ENCODE measurements at places on chromosomes 2 and 18.

DNA sequence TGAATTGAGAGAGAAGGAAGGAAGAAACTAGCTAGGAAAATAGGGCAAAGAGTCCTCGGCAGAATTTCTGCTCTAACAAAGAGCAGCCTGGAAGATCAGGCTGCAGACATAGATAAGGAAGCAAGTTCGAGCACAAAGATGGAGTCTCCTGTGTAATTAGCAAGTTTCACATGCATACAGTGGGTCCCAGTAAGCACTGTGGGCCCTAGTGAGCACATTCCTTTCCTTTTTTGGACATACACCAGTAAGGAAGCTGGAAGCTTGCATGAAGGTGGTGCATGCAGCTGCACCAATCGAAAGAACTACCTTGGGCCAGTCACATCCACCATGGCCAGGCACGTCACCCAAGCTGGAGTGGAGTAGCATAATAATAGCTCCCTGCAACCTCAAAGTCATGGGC is 109.7 kb downstream of the NOL4 start:
- peaks cover 4% of the 10 kb centered on the region for H3K4me1 ChIP-seq
- H3K4me3 ChIP-seq, result no peak overlapping the region
- no peaks in the 10 kb centered on the region for H3K27me3 ChIP-seq

DNA sequence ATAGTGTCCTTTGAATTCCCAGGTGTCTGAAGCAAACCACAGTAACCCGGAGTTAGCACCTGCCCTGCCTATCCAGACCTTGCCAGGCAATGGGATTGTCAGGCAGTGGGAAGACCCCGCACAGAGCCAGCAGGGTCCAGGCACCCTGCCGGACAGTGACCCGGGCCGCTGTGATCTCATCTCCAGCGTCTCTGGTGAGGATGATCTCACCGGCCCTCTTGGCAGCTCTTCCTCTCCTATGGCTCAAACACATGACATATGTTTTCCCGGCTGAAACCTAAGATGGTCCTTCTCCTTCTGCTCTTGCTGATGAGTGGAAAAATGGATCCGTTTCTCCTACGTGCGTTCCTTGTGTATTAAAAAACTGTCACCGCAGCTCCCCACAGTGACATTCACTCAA is 75.1 kb downstream of the ACOXL start:
- H3K4me3 ChIP-seq, result no peak overlapping the region
- no peak for DNase-seq
- H3K4me1 ChIP-seq, result no peaks in the 10 kb centered on the region
- H3K27ac ChIP-seq, result no peak overlapping the region
- H3K36me3 ChIP-seq, result no peaks in the 10 kb centered on the region

DNA sequence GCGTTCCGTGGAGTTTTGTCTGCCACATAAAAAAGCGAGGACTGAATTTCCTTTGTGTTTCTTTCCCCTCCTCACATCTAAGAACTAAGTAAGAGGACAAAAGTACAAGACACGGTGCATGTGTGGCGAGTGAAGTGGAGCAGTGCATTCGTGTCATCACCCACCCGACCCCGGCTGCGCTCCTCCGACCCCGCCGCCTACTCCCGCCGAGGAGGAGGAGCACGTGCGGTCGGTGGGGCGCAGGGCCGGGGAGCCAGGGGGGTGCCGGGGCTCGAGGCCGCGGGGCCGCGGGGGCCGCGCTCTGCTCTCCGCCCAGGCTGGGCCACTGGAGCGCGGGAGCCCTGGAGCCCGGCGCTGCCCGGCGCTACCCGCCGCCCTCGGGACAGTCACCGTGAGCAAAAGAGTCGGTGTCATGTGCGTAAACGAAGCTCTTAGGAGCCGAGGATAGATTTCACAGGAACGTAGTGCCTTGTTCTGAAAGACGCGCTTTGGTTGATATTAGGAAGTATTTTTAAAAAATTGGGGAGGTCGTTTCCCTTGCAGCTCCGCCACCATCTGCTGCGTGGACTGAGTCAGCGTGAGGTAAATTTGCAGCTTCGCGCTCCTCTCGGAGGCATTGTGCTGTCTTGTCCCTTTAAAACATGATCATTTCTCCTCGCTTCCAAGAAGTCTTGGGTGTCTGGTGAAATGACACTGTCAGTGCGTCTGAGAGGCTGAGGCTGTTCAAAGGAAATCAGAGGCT is 11.0 kb downstream of the TBR1 start:
- H3K27ac ChIP-seq, result no peak overlapping the region
- peaks cover 8% of the 10 kb centered on the region for H3K4me1 ChIP-seq
- H3K27me3 ChIP-seq, result peaks cover 5% of the 10 kb centered on the region
- H3K36me3 ChIP-seq, result no peaks in the 10 kb centered on the region

GRCh38 chr18:35842536-35842935 is 129.9 kb upstream of the RMP24 start:
- no peaks in the 10 kb centered on the region for H3K4me1 ChIP-seq
- DNase-seq, result no peak
- H3K27me3 ChIP-seq, result no peaks in the 10 kb centered on the region
- no peak overlapping the region for H3K27ac ChIP-seq
- no peak overlapping the region for H3K4me3 ChIP-seq
- no peaks in the 10 kb centered on the region for H3K36me3 ChIP-seq

GRCh38 chr2:171894612-171894947 is 536 bp upstream of the SLC25A12 start:
- peak overlapping the region; percentile 54 for H3K27ac ChIP-seq
- H3K36me3 ChIP-seq, result no peaks in the 10 kb centered on the region
- H3K27me3 ChIP-seq, result no peaks in the 10 kb centered on the region
- DNase-seq, result no peak
- H3K4me3 ChIP-seq, result peak overlapping the region; percentile 84

GRCh38 chr2:44801841-44802776 is 139.4 kb upstream of the SIX3 start:
- no peak overlapping the region for H3K27ac ChIP-seq
- DNase-seq, result no peak
- H3K27me3 ChIP-seq, result no peaks in the 10 kb centered on the region
- no peak overlapping the region for H3K4me3 ChIP-seq

DNA sequence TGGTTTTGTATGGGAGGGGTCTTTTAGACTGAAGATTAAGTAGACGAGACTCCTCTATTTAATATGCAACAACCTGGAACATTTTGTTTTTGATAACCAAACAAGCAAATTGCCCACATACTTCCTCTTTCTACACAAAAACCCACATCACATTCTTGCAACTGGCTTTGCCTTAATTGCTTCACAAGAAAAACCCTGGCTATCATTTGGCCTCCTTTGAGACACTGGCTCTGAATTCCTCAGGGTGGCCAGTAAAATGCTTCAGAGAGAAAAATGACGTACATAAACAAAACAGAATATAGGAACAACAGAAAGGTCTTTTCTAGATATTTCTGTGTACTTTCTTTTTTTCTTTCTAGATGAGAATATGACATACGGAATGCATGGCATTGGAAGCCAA is 103.0 kb downstream of the TRIB2 start:
- H3K4me3 ChIP-seq, result no peak overlapping the region
- no peaks in the 10 kb centered on the region for H3K27me3 ChIP-seq
- no peak overlapping the region for H3K27ac ChIP-seq
- H3K36me3 ChIP-seq, result no peaks in the 10 kb centered on the region
- H3K4me1 ChIP-seq, result peaks cover 5% of the 10 kb centered on the region

- no peak overlapping the region for H3K4me3 ChIP-seq
- H3K36me3 ChIP-seq, result no peaks in the 10 kb centered on the region
- H3K4me1 ChIP-seq, result peaks cover 1% of the 10 kb centered on the region
- DNase-seq, result no peak
- no peaks in the 10 kb centered on the region for H3K27me3 ChIP-seq
- H3K27ac ChIP-seq, result no peak overlapping the region
Observed at GRCh38 chr2:37090019-37090477, 5.7 kb downstream of the GPATCH11 start.

GRCh38 chr2:82708681-82709080 is 1750.4 kb downstream of the SUCLG1 start:
- no peaks in the 10 kb centered on the region for H3K27me3 ChIP-seq
- H3K27ac ChIP-seq, result no peak overlapping the region
- H3K4me1 ChIP-seq, result no peaks in the 10 kb centered on the region
- no peaks in the 10 kb centered on the region for H3K36me3 ChIP-seq

- H3K27ac ChIP-seq, result no peak overlapping the region
- no peak for DNase-seq
- no peaks in the 10 kb centered on the region for H3K4me1 ChIP-seq
Observed at GRCh38 chr2:232761301-232761907, 15.0 kb downstream of the KCNJ13 start.

DNA sequence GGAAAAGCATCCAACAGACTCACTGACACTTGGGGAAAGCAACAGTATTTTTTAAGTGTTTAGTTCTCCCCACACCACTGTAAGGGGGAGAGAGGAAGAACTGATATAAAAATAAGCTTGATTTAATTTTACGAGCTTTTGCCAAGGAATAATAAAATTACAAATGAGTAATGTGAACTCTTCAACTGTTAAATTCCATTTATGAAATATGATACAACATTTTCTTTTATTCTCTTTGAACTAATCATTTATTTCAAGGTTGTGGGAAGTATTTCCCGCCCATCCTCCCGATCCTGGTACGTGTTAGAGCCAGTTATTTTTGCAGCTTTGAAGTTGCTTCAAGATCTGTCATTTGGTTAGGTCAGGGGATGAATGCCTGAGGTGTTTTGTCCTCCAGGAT is 35.2 kb downstream of the WDPCP start:
- H3K27ac ChIP-seq, result no peak overlapping the region
- H3K4me1 ChIP-seq, result peaks cover 2% of the 10 kb centered on the region
- DNase-seq, result no peak
- H3K36me3 ChIP-seq, result no peaks in the 10 kb centered on the region
- no peaks in the 10 kb centered on the region for H3K27me3 ChIP-seq
- no peak overlapping the region for H3K4me3 ChIP-seq

- H3K36me3 ChIP-seq, result no peaks in the 10 kb centered on the region
- no peaks in the 10 kb centered on the region for H3K27me3 ChIP-seq
- no peaks in the 10 kb centered on the region for H3K4me1 ChIP-seq
- no peak for DNase-seq
Observed at GRCh38 chr2:166825914-166826313, 62.4 kb upstream of the XIRP2 start.

DNA sequence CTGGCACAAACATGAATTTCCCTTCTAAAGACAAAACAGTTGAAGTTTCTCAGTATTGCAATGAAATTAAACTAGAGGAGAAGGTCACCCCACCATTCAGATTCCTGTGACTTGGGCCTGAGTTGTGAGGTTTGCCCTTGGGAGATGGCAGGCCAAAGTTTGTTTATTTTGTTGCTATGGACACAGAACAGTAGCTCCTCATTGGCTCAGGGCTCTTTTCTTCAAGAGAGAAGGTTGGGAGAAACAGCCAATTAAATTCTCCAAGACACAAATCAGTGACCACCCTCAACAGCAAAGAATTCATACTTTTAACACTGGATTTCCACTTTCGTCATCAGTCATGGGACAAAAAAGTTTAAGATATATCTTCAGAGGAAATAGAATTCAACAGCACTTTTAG is at the start of gene FLACC1:
Gene FLACC1 (minus strand): TSS at position 125 of the 400 bp plus-strand sequence. CDS start 5,941 bp downstream, outside the sequence.
- no peak within 1 kb of the TSS for H3K27ac ChIP-seq
- no peaks in the 10 kb centered on the region for H3K36me3 ChIP-seq
- H3K4me3 ChIP-seq, result no peak within 1 kb of the TSS
- peaks cover 2% of the 10 kb centered on the region for H3K4me1 ChIP-seq
- DNase-seq, result no peak
- no peaks in the 10 kb centered on the region for H3K27me3 ChIP-seq

- H3K36me3 ChIP-seq, result no peaks in the 10 kb centered on the region
- no peak overlapping the region for H3K27ac ChIP-seq
- H3K4me1 ChIP-seq, result no peaks in the 10 kb centered on the region
- no peak overlapping the region for H3K4me3 ChIP-seq
Observed at GRCh38 chr2:219018726-219019125, 22.6 kb downstream of the CFAP65 start.

GRCh38 chr2:163466331-163467250 is 269.2 kb downstream of the FIGN start:
- no peak for DNase-seq
- H3K27ac ChIP-seq, result no peak overlapping the region
- H3K36me3 ChIP-seq, result no peaks in the 10 kb centered on the region
- no peaks in the 10 kb centered on the region for H3K27me3 ChIP-seq

GRCh38 chr2:42876326-42876751 is 84.0 kb upstream of the HAAO start:
- DNase-seq, result no peak
- no peaks in the 10 kb centered on the region for H3K36me3 ChIP-seq
- H3K4me1 ChIP-seq, result peaks cover 31% of the 10 kb centered on the region
- H3K27me3 ChIP-seq, result no peaks in the 10 kb centered on the region
- no peak overlapping the region for H3K27ac ChIP-seq

GRCh38 chr18:50653402-50654093 is 93.7 kb downstream of the MAPK4 start:
- DNase-seq, result peak; percentile 71
- H3K27ac ChIP-seq, result no peak overlapping the region
- H3K4me3 ChIP-seq, result no peak overlapping the region
- H3K36me3 ChIP-seq, result no peaks in the 10 kb centered on the region
- H3K27me3 ChIP-seq, result no peaks in the 10 kb centered on the region

DNA sequence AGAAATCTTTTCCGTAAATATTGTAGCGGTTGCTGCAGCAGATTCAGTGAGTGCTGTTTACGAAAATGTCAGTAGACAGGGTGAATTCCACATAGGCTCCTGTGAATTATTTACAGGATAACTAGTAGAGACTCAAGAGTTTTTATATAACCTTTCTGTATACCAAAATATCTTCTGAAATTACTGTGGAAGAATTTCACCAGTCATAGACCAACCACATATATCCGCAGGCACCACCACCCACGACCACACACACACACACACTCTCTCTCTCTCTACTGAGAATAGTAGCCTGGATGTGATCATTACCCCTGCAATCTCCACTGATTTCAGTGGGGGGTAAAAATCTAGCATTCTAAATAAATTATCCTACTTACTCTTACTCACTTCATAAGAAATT is 341.8 kb downstream of the RBM43 start:
- no peaks in the 10 kb centered on the region for H3K36me3 ChIP-seq
- no peak overlapping the region for H3K27ac ChIP-seq
- no peak overlapping the region for H3K4me3 ChIP-seq
- H3K27me3 ChIP-seq, result no peaks in the 10 kb centered on the region

All from ovary (tissue), 10 donors.